ENCODE measurements at places on chromosomes 13 and 19.

- DNase-seq: no peak
Measured at GRCh38 chr19:40282920-40283319, 2.2 kb downstream of the AKT2 start.

DNA sequence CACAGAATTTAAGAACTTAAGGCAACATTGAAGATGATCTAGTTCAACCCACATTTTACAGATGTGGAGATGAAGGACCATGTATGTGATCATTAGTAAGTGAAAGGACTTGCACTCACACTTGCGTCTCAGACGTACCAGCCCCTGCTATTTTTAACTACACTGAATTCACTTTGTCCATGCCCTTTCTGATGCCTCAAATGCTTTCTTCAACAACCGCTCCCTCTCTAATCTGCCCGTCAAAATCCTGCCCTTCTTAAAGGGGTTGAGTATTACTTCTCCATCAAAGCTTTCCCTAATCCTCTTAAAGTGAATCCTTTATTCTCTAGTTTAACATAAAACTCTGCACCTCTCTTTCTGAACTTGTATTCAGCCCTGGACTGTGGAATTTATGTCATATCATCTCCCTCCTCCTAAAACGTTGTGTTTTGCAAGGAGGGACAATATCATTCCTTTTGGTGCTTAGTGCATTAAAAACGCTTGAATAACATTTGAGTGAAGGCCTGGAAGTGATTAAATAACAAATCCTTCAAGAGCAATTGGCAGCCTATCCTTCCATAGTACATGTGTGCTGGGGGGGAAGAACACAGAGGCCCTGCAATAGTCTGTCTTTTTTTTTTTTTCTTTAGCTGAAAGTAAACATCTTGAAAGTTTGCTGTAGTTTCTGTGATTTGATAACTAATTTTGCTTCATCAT lies 493.3 kb downstream of the LMO7 start:
- DNase-seq: no peak

DNA sequence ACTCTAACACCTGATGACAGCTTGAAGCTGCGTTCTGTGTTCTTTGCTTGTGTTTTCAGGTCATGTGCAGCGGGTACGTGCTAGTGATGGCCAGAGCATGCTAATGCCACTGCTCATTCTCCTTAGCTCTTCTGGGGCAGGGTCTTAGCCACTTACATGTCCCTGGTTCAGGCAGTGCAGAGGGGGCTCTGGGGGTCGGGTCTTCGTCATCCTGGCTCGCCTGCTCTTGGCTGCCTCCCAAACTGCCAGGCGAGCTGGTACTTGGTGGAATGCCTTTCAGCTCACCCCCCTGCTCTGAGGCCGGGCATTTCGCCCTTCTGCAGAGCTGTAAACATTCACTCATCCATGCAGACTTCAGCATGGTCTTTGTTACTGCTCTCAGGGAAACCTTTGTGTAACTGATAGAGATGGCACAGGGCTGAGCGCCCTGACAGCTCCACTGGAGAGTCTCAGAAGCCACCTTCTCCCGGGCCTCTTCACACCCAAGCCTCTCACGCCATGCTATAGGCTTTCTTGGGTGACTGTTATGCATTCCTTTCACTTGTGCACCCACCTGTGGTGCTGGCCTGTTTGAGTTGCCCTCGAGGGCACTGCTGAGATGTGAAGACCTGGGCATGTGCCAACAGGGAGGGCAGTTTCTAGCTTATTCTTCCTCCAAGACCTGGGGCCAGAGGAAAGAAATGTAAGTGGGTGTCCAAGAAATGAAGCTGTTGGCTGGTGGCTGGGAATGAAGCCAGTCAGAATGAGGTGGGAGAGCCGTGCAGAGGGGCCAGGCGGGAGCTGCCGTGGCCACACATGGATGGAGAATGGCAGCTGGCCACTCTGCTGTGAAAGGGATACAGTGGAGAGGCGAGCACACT lies 24.4 kb downstream of the FAM124A start:
- DNase-seq: no peak

GRCh38 chr13:96193728-96194310 lies 103.9 kb downstream of the HS6ST3 start:
- DNase-seq: no peak

GRCh38 chr19:16668176-16668575 lies 7.2 kb downstream of the TMEM38A start:
- DNase-seq: no peak

GRCh38 chr13:40494513-40494912 lies 171.9 kb downstream of the FOXO1 start:
- DNase-seq: no peak

GRCh38 chr19:1181606-1182005 lies 7.5 kb upstream of the SBNO2 start:
- no peak for DNase-seq

GRCh38 chr13:99301913-99302636 lies 5.1 kb downstream of the GPR183 start:
- peak; percentile 32 for DNase-seq

GRCh38 chr19:33904681-33905080 lies 108.0 kb downstream of the KCTD15 start:
- no peak for DNase-seq

DNA sequence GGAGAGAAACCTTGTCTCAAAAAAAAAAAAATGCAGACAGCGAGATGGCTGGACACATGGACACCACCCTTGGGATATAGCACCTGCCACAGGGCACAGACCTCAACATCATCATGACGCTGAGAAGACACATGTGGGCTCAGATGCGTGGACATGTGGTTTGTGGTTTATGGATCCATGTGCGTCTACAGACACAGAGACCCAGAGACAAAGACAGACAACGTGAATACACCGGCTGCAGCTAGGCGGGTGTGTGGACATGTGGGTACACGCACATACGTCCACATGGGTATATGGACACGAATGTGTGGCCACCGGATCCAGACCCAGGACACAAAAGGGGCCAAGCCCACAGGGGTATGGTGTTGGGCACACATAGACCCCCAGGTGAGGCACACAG lies 1.3 kb downstream of the TNFSF14 start:
- no peak for DNase-seq

DNA sequence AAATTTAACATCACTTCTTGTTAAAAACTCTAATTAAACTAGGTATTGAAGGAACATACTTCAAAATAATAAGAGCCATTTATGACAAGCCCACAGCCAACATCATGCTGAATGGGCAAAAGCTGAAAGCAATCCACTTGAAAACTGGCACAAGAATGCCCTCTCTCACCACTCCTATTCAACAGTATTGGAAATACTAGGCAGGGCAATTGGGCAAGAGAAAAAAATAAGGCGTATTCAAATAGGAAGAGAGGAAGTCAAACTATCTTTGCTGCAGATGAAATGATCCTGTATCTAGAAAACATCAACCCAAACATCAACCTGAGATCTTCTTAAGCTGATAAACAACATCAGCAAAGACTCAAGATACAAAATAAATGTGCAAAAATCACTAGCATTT lies 15.6 kb upstream of the LILRB1 start:
- no peak for DNase-seq

- DNase-seq: no peak
Measured at GRCh38 chr19:5580161-5580571, 12.4 kb upstream of the TINCR start.

GRCh38 chr13:21427741-21428140 lies 31.4 kb downstream of the ZDHHC20 start:
- no peak for DNase-seq

- no peak for DNase-seq
Measured at GRCh38 chr13:68509734-68510621, 1279.8 kb upstream of the PCDH9 start.

- DNase-seq: no peak
Measured at GRCh38 chr13:52348071-52348470, 57.9 kb downstream of the THSD1 start.

GRCh38 chr13:109976206-109976997 lies 190.0 kb upstream of the IRS2 start:
- DNase-seq: no peak

- no peak for DNase-seq
Measured at GRCh38 chr13:26616126-26616525, 58.6 kb downstream of the WASF3 start.

DNA sequence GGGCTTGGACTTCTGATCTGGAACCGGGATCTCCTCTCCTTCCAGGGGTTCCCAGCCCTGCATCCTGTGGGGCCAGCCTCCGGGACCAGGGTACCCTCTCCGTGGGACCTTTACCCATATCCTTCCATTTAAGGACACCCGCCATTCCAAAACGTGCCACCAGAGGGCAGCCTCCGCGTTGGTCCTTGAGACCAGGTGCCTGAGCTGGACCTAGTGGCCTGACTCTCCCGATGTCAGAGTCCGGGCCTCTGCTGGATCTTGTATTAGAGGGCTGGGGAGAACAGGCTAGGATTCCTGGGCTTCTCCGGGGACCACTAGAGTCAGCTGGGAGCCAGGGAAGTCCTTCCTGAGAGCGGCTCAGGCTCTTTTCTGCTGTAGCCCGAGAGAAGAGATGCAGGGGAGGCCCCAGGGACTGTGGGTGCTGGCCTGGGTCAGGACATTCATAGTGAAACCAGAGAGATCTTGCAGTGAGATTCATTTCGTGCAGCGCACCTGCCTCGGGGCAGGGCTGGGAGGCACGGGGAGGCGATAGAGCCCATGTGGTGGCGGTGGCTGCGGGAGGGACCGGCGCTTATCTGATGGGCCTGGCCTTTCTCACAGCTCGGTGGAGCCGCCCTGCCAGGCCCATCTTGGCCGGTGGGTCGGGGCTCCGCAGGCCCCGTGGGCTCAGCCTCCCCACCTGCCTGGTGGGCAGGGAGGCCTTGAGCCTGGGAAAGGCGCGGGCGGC lies 9.8 kb upstream of the SLC7A10 start:
- peak; percentile 90 for DNase-seq

GRCh38 chr19:35578707-35579106 lies 7.3 kb upstream of the PMIS2 start:
- DNase-seq: no peak

DNA sequence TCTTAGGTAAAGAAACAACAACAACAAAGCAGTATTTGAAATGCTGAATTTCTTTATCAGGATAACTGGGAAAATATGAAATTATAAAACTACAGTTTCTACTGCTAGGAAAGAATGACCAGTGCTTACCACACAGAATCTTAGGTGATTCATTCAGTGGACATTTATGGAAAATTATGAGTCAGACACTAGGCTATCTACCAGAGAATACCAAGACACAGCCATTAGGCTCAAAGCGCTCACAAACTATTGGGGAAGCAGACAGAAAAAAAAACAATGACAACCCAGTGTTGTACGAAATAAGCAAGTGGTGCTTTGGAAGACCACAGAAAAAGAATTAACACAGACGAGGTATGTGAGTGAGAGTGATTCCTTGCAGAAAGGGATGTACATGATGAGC lies 1019.5 kb downstream of the PCDH9 start:
- DNase-seq: peak; percentile 28

GRCh38 chr13:48578516-48579164 lies 45.8 kb upstream of the RCBTB2 start:
- peak; percentile 55 for DNase-seq

- DNase-seq: no peak
Measured at GRCh38 chr19:8684001-8684902, 14.3 kb downstream of the ACTL9 start.

DNA sequence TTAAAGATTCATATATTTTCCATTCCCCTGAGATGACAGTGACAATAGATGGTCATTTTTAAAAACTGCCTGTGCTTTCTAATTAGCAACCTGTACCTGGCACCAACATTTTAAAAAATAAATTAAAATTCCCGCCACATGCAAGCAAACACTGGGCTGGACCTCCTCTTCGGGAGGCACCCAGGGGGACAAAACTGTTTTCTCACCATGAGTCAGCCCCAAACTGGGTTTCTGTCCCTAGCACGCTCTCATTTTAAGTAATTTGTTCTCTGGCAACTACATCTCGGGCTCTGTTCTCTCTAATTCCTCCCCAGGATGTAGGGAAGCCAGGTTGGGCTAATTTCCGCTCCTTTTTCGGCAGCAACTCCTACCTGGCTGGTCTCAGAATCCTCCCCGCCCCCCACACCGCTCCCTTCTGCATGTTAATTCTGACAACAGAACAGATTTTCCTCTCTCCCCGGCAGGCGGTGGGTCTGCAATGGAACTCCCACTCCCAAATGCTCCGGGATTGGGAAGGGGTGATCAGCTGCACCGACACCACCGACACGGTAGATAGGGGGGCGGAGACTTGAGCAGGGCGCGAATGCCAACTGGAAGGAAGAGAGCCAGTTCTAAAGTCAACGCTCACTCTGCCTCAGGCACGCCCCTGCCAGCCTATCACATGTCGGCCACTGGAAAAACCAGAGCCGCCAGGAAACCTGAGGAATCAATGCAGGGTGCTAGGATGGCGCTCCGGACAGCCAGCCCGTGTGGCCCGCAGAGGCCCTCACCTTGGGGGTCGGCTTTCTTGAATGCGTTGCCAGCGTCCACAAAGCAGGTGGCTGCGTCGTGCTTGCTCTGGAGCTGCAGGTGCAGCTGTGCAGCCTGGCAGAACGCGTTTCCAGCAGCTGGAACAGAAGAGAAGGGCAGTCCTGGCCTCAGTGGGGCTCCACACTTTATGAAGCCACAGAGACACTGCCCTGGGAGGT lies 14.7 kb downstream of the NAPA start:
- no peak for DNase-seq

- DNase-seq: peak; percentile 70
Measured at GRCh38 chr19:49637821-49638738, 1.9 kb downstream of the RRAS start.

DNA sequence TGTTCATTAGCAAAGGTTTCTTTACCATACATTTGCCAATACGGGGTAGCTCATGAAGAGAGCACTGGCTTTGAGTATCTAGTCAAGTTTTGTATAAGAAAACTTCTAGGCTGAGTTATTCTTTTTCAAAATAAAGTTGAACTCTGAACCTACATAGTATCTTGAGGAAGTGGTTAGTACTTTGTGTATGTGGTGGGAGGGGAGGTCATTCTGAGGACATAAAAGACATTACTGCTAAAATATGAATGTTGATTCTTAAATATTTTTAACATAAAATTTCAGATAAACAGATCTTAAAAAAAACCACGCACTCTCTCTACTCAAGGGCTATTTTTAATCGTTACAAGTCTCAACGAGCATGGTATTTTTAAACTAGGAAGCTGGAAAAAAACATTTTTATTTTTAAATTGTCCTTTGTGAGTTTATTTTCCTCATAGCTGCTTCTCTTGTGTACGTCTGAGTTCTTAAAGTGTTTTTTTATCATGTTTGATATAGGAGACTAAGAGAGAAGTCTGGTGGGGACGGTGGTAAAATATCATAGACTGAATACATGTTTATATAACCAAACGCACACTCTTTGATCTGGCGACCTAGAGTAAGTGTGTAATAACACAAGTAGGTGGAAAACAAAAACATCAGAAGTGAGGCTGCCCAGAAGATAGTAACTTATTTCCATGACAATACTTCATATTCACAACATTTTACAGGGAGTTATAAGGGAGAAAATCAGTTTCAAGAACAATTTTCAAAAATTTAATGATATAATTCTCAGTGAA lies 118.0 kb upstream of the POSTN start:
- peak; percentile 75 for DNase-seq

- DNase-seq: no peak
Measured at GRCh38 chr13:44800626-44801025, 188.6 kb downstream of the NUFIP1 start.

GRCh38 chr13:97302611-97303010 lies 80.5 kb downstream of the MBNL2 start:
- DNase-seq: no peak

All from OCI-M1 (cell line).